ENCODE measurements at places on chromosomes 13 and 19. TPM values are rescaled to one million over a fixed set of nuclear protein-coding genes. Genes with fewer than 3 reads are reported as not detected.

The PNMA8C gene
- 0.41 TPM for polyA plus RNA-seq

The FPR1 gene
- 0.88 TPM for polyA plus RNA-seq

The IGSF23 gene
- 1.3 TPM for polyA plus RNA-seq

The SIGLEC7 gene
- 0.43 TPM for polyA plus RNA-seq

The RDH8 gene
- not detected for polyA plus RNA-seq

The NACC1 gene
- polyA plus RNA-seq: 38.1 TPM

The SLITRK5 gene
- 1.7 TPM for polyA plus RNA-seq

The NLRP12 gene
- 0.38 TPM for polyA plus RNA-seq

The CRX gene
- polyA plus RNA-seq: 0.01 TPM

The SLC10A2 gene
- polyA plus RNA-seq: 1.2 TPM

GRCh38 chr19:40623403-40624251 lies 22.5 kb downstream of the LTBP4 start:
- no peak for DNase-seq

DNA sequence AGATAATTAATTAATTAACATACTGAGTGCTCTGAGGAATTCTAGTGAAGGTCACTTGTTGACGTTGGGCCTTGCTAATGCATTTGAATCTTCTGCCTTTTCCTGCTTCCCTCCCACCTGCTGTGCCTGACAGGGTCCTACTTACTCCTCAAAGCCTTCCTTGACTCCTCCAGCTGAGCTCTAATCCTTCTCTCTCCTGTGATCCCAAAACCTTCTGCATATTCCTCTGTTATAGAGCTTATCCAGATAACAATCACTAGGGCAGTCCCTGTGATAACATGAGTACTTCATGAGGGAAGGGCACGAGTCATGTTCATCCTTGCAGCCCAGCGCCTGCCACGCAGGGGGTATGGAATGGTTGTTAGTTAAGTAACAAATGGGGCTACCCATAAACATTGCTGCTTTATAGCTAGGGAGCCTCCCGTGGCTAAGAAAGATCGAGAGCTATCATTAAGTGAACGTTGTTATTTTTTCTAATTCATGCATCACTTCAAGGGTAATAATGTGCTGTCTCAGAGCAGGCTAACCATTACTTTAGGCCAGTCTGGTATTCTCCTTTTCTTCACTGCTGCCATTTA lies 19.1 kb upstream of the SPATA13 start:
- no peak for DNase-seq

GRCh38 chr13:47853236-47853635 lies 147.8 kb downstream of the SUCLA2 start:
- DNase-seq: no peak

DNA sequence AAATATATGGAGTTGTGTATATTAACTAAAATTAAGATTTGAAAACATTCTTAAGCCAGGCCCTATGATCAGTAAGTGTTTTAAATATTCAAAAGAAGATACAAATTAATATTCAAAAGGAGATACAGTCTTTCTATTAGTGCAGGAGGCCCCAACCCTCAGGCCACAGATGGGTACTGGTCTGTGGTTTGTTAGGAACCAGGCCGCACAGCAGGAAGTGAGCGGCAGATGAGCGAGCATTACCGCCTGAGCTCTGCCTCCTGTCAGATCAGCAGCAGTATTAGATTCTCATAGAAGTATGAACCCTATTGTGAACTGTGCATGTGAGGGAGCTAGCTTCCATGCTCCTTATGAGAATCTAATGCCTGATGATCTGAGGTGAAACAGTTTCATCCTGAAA lies 232.9 kb downstream of the FOXO1 start:
- no peak for DNase-seq

- DNase-seq: no peak
These were observed 36.1 kb downstream of the WDFY2 start for GRCh38 chr13:51620165-51620983.

DNA sequence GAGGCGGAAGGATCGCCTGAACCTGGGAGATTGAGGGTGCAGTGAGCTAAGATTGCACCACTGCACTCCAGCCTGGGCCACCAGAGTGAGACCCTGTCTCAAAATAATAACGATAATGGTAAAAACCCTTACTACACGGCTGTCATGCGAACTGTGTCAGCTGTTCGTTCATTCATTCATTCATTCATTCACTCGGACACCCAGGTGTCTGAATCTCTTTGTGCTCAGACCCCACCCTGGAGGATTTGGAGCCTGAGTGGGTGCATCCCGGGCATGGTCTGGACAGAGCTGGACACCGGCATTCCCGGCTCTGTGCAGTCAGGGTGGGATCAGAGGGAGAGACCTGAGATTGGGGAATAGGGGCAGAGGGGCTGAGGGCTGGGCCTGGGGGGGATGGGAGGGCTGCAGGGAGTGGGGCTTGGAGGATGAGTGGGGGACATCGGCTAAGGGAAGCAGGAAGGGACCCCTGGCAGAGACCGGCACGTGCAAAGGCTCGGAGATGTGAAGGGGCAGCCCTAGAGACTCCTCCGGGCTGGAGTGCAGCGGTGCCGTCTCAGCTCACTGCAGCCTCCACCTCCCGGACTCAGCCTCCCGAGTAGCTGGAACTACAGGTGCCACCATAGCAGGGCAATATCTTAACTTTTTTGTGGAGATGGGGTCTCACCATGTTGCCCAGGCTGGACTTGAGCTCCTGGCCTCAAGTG lies 31.6 kb upstream of the TCF3 start:
- no peak for DNase-seq

- no peak for DNase-seq
These were observed 171.6 kb upstream of the IPO5 start for GRCh38 chr13:97781891-97782305.

DNA sequence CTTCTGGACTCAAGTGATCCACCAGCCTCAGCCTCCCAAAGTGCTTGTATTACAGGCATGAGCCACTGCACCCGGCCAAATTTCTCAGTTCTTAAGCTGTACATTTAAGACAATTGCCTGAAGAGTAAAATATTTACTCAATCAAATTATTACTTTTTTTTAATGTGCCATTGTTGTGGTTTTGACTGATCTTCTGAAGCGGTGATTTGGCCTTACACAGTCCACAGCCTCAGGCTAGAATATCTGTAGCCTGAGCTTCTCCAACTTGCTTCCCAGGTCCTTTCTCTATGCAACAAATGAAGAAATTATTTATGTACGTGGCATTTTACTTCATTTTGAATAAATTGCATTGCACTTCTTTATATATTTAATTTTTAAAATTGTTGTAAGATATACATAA lies 281.3 kb downstream of the KLF5 start:
- DNase-seq: no peak

GRCh38 chr19:14418856-14419105 lies 360 bp downstream of the DDX39A start:
- no peak for DNase-seq

DNA sequence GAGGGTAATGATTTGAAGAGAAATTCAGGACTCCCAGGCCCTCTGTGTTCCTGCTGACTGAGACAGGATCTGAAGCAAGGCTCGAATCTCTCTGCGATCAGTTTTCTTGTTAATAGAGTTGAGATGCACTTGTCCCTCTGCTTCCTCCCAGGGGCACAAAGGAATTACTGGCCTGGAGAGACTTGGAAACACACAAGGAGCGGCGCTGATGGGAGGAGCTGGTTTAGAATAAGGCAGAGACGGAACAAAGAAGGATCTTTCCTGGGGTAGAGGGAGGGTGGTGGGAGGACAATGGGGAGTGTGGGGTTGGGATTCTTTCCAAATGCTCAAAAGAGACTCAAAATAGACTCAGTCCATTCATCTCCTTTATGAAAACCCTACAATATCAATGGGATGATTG lies 719.1 kb downstream of the UQCRFS1 start:
- DNase-seq: no peak

- DNase-seq: no peak
These were observed 10.0 kb downstream of the RFX1 start for GRCh38 chr19:13995878-13996765.

- DNase-seq: no peak
These were observed at the start of gene IQCN for GRCh38 chr19:18274219-18274780. Gene IQCN, minus strand, starts transcription at chr19:18274452. Its CDS starts 4,974 bp downstream, at chr19:18269478.

DNA sequence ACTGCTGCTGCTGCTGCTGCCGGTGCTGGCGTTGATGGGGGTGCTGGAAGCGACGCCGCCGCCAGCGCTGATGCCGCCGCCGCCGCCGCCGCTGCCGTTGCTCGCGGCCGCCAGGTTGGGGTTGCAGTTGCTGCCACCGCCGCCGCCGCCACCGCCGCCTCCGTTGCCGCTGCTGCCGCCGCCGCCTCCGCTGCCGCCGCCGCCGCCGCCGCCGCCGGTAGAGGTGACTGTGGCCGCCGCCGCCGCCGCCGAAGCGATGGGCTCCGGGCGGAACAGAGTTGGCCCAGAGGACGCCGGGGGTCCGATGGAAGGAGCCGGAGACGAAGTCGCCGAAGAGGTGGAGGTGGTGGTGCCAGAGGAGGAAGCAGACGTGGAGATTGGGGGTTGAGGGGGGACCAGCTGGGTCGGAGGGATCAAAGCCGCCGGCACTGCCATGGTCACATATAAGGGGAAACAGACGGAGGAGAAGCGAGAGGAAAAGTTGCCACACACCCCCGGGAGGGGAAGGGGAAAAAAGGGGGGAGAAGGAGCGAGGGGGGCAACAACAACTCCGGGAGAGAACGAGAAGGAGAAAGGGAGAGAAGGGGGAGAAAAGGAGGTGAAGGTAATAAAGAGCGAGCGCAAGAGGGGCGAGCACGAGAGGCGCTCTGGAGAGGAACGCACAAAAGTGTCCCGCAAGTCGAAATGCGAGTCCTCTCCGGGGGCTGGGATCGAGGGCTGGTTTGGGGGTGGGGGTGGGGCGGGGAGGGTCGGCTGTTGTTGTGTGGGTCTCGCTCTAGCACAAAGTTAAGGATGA lies 471 bp downstream of the DACH1 start:
- DNase-seq: no peak

DNA sequence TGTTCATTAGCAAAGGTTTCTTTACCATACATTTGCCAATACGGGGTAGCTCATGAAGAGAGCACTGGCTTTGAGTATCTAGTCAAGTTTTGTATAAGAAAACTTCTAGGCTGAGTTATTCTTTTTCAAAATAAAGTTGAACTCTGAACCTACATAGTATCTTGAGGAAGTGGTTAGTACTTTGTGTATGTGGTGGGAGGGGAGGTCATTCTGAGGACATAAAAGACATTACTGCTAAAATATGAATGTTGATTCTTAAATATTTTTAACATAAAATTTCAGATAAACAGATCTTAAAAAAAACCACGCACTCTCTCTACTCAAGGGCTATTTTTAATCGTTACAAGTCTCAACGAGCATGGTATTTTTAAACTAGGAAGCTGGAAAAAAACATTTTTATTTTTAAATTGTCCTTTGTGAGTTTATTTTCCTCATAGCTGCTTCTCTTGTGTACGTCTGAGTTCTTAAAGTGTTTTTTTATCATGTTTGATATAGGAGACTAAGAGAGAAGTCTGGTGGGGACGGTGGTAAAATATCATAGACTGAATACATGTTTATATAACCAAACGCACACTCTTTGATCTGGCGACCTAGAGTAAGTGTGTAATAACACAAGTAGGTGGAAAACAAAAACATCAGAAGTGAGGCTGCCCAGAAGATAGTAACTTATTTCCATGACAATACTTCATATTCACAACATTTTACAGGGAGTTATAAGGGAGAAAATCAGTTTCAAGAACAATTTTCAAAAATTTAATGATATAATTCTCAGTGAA lies 118.0 kb upstream of the POSTN start:
- DNase-seq: no peak

- DNase-seq: no peak
These were observed 30.2 kb upstream of the CEBPG start for GRCh38 chr19:33343301-33343700.

GRCh38 chr13:113155982-113156655 lies 2.3 kb upstream of the PROZ start:
- DNase-seq: no peak

DNA sequence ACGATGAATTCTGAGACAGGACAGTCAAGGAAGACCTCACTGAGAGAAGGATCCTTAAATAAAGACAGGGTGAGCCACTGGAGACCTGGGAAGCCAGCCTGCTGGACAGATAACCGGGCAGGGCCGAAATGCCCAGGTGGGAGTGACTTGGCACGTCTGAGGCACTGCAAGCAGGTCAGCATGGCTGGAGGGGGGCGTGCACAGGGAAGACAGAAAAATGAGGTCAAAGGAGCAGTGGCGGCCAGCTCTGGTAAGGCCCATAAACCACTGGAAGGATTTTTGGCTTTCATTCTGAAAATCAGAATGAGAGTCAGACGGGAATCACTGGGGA lies 5.8 kb upstream of the ATP1A3 start:
- DNase-seq: no peak

GRCh38 chr13:37326334-37326733 lies 220.9 kb upstream of the CSNK1A1L start:
- no peak for DNase-seq

GRCh38 chr13:45219938-45220375 lies 19.1 kb upstream of the KCTD4 start:
- no peak for DNase-seq

DNA sequence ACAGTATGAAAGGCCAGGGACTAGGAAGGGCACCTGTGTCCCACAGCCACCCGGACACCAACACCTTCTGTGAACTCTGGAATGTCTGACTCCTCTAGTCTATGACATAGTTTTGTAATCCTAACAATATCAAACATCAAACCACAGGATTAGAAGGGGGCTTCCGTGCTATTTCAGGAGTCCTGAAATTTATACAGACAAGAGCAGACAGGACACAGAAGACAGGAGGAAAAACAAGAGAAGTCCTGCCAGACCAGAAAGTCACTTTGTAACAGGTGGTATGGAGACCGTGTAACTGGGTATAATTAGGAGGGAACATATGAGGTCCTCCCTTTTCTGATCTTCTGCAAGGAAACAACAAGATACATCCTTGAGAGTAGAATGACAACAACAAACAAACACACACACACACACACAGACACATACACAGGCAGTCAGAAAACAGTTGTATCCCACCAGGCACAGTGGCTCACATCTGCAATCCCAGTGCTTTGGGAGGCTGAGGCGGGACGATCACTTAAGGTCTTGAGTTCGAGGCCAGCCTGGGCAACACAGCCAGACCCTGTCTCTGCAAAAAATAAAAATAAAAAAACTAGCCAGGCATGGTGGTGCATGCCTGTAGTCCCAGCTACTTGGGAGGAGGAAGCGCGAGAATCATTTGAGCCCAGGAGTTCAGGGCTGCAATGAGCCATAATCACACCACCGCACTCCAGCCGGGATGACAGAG lies 13.1 kb downstream of the INSR start:
- no peak for DNase-seq

GRCh38 chr13:98083507-98083906 lies 59.4 kb upstream of the FARP1 start:
- DNase-seq: peak; percentile 34

DNA sequence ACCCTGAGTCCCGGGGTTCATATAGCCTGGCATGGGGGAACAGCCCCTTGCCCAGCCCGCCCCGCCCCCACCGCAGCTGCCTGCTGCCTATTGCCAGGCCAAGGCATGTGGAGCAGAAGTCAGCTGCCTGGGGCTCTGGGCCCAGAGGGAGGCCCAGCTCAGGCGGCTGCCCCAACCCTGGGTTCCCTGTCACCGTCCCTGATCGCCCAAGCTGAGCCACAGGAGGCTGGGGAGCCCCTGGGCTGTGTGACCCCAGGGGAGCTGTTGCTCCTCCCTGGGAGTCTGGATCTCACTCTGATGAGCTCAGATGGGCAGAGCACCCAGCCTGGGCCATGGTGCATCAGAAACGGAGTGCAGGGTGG lies 1.4 kb downstream of the PLIN4 start:
- no peak for DNase-seq

Measured in renal pelvis (tissue), 12 donors.